ENCODE measurements at places on chromosomes 3 and 15. TPM values are rescaled to one million over a fixed set of nuclear protein-coding genes. Genes with fewer than 3 reads are reported as not detected.

The IL17RD gene
- 1.1 TPM for total RNA-seq

The SCG3 gene
- total RNA-seq = 0.20 TPM

The ADPRH gene
- 2.9 TPM for total RNA-seq

The KBTBD8 gene
- 0.63 TPM for total RNA-seq

The LTK gene
- 0.06 TPM for total RNA-seq

The ECE2 gene
- total RNA-seq = not detected

The CRTAP gene
- total RNA-seq = 310 TPM

The VWA5B2 gene
- 0.38 TPM for total RNA-seq

The AHSG gene
- not detected for total RNA-seq

Data from A549 treated with DMSO at 1 μM for 4 hours (cell line).